ENCODE measurements at places on chromosomes 4 and X. TPM values are rescaled to one million over a fixed set of nuclear protein-coding genes. Genes with fewer than 3 reads are reported as not detected.

The ZNF157 gene
- total RNA-seq: not detected

The ADH1C gene
- 0.40 TPM for total RNA-seq

The SPANXA1 gene
- total RNA-seq: not detected

The SLC6A14 gene
- 0.04 TPM for total RNA-seq

The ART3 gene
- total RNA-seq: 0.69 TPM

The DNAAF6 gene
- total RNA-seq: not detected

The RS1 gene
- not detected for total RNA-seq

The C4orf51 gene
- not detected for total RNA-seq

The POU3F4 gene
- not detected for total RNA-seq

The FATE1 gene
- total RNA-seq: not detected

The KLHL13 gene
- total RNA-seq: 2.3 TPM

The TBX22 gene
- not detected for total RNA-seq

The ADH7 gene
- not detected for total RNA-seq

The XAGE2 gene
- not detected for total RNA-seq

The S100P gene
- total RNA-seq: 16.8 TPM

The NDST4 gene
- not detected for total RNA-seq

The NLGN3 gene
- 0.69 TPM for total RNA-seq

The PNMA6F gene
- not detected for total RNA-seq

The ZCCHC18 gene
- not detected for total RNA-seq

The NWD2 gene
- total RNA-seq: not detected

The TLR1 gene
- 0.25 TPM for total RNA-seq

The CRLF2 gene
- total RNA-seq: not detected

The PAQR3 gene
- total RNA-seq: 33.9 TPM

The SULT1E1 gene
- not detected for total RNA-seq

The MMRN1 gene
- total RNA-seq: 0.02 TPM

The SLC7A11 gene
- 15.4 TPM for total RNA-seq

The MSX1 gene
- total RNA-seq: 6.3 TPM

The SYTL5 gene
- 0.09 TPM for total RNA-seq

The DCHS2 gene
- total RNA-seq: 6.9 TPM

The SSX3 gene
- 37.4 TPM for total RNA-seq

The BEX2 gene
- 8.3 TPM for total RNA-seq

The TMEM128 gene
- 14.8 TPM for total RNA-seq

Data from K562 (cell line).